ENCODE measurements at places on chromosomes 1 and 21.

- no peak for DNase-seq
Observed at GRCh38 chr1:18793164-18793563, 66.3 kb downstream of the TAS1R2 start.

- peak; percentile 97 for DNase-seq
Observed at GRCh38 chr1:53572065-53572814, 113.0 kb downstream of the DMRTB1 start.

GRCh38 chr1:204736836-204737235, 51.3 kb upstream of the LRRN2 start:
- no peak for DNase-seq

- no peak for DNase-seq
Observed at GRCh38 chr1:82226186-82226505, 425.4 kb downstream of the ADGRL2 start.

GRCh38 chr1:56297904-56298303, 281.5 kb downstream of the PLPP3 start:
- DNase-seq = no peak

DNA sequence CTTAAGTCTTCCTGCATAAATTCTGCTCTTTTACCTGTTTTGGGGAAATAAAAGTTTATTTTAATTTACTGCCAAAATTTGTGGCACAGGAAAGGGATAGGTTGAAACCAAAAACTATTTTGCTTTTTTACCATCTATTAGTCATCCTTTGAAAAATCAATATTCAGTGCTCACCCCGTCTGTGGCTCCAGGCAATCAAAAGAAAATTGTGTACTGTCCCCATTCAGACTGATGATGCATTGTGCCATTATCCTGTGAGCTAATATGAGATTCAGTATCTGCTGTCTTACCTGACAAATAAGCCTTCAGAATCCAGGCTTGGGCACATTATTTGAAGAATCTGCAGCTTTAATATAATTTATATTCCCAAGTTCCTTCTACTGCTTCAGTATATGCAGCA, 650.7 kb downstream of the KIF26B start:
- DNase-seq = no peak

- DNase-seq = no peak
Observed at GRCh38 chr1:165907256-165907857, 79.9 kb downstream of the UCK2 start.

- no peak for DNase-seq
Observed at GRCh38 chr1:47622776-47623556, 185.1 kb downstream of the FOXD2 start.

DNA sequence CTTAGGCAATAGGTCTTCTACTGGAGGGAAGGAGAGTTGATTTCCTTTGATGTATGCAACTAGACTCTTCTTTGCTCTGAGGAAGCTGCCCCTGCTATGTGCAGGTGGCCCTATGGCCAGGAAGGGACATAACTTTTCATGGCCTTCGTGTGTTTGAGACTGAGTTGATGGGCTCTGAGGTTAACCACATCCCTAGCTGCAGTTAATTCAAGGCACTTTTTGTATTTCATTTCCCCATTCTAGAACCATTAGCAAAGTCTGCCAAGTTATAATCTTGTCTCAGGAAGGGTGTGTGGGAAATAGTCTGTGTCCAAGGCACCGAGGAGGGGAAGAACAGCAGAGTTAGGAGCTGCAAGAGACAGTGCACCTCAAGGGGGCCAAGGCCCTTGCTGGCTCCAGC, 2.5 kb downstream of the FCRL4 start:
- no peak for DNase-seq

All from retinal pigment epithelial cell (primary cell).